ENCODE measurements at places on chromosomes 12 and 14.

DNA sequence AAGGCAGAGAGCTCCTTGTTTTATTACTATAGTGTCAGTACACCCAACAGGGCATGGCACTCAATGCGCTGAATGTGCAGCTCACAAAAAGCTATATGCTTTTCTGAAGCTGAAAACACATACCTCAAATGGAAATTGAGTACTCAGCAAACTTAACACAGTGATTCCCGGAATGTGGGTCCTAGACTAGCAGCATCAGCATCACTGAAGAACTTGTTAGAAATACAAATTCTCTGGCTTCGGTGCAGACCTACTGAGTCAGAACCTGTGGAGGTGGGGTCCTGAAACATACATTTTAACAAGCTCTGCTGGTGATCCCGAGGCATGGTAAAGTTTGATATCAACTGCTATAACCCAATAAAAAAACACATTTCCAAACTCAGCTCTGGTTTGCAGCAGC is 14.9 kb downstream of the RERG start:
- DNase-seq = no peak

GRCh38 chr12:18383203-18383602 is 121.9 kb downstream of the PIK3C2G start:
- no peak for DNase-seq

DNA sequence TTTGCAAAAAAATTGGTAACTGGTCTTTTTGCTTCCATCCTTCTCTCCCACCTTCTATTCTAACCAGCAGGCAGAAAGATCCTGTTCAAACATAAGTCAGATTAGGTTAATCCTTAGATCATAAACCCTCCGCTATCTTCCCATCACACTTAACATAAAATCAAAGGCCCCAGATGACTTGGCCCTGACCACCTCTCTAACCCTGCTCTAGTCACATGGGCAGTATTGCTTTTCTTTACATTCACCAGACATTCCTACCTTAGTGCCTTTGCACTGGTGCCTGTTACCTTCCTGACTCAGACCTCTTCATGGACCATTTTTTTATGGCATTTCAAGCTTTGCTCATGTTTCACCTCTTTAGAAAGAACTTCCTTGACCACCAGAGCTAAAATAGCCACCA is 83.5 kb downstream of the NTF3 start:
- no peak for DNase-seq

- no peak for DNase-seq
Measured at GRCh38 chr12:47768323-47768811, 4.7 kb upstream of the SLC48A1 start.

DNA sequence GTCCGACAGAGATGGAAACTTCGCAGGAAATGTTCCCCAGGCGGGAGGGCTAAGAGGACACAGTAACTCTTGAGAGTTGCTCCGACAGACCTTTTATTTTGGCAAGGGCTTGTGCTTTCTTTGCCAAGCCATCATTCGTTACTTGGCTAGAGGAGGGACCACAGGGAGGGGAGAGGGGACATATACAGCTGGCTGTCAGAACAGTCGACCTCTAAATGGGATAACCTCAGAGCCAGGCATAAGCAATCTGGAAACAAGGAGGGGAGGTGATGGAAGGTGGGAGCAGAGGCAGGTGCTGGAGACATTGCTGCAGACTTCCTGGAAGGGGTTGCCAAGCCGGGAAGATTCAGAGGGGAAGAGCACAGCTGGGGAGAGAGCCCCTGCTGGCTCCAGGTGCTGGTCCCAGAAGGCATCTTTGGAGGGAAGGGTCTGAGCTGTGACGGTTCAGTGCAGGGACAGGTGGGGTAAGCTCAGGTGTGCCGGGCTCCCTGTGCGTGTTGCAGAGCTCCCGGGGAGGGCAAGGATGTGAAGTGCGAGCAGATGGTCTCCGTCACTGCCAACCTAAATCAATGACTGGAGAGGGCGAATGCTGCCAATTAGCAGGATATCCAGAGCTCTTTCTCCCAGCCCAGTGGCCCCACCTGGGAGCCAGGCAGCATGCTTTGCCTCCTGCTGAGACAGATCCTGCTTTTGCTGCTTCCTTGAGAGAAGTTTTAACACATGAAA is 50.1 kb downstream of the CHST11 start:
- DNase-seq = no peak

DNA sequence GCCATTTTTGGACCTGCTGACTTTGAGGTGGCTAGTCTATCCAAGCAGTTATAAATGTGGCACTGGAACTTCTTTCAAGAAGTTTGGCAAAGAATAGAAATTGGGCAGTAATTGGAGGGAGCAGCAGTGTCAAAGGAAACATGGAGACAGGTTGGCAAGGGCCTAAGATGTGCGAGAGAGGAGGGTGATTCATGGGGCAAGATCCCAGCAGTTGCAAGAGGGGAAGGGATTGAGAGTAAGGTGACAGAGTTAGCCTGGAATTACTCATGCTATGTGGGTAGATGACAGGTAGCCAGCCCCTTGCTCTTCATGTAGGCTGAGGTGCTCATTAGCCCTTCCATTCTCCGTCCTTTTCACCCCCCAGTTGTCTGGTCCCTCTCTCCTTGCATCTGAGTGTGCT is 42.2 kb downstream of the FBXL14 start:
- DNase-seq = no peak

DNA sequence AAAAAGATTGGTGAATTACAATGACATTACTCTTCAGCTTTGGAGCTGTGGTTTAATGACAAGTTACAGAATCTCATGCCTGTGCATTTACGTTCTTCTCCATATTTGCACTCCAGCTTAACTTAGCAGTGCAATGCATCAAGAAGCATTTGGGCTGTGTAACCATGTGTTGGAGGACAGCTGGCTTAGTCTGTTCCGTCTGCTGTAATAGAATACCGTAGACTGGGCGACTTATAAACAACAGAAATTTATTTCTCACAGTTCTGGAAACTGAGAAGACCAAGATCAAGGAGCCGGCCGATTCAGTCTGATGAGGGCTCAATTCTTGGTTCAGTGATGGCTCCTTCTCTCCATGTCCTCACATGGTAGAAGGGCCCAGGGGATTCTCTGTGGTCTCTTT is 943.5 kb downstream of the BCL11B start:
- no peak for DNase-seq

DNA sequence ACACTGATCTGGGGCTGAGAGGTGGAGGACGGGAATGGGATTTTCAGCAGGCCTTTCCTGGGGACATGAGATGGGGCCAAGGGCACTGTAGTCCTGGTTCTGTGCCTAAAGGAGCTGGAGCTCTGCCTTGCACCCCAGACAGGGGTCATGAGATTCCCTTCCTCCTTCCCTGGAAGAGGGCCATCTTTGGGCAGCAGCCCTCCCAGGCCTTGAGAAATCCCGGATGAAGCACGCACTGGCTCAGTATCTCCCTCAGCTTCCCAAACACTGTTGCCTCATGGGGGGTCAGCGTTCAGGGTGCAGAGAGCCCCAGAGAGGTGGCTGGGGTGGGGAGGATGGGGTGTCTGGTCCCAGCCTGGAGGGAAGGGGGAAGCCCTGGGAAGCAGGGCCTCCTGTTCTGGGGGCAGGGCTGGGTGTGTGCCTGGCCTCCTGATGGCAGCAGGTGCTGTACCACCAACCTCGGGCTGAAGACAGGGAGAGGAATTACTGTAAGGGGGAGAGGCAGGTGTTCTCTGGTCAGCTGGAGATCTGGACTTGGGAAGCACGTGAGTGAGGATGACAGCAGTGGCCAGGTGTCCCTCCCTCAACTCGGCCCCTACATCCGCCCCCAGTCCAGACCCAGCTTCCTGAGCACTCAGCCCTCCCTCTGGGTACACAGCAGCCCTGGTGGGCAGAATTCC is 8.4 kb upstream of the NR4A1 start:
- DNase-seq = no peak

DNA sequence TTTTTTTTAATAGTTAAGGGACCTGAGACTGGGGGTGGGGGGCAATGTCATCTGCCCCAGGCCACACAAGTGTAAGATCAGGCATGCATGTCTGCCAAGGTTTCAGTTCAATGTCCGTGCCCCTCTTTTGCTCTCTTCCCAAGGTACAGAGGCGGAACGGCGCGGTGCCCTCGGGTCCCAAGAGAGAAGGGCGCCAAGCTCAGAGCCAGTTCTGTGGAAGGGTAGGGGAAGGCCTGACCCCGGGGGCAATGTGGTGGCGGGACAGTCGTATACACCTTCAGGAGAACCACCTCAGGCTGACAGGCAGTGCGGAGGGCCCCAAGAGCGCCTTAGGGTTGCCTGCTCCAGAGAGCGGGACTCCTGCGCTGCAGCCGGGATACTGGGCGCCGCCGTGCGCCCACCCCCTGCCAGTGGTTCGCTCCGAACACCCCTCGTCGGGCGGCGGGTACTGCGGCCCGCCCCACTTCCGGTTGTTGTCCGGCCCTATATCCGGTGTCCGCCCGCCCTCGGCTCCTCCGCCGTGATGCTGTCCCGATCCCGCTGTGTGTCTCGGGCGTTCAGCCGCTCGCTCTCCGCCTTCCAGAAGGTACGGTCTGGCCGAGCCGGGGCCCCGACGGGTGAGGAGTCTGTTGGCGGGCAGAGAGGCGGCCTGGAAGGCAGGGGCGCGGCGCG is at the start of gene DLST:
DLST (plus strand) TSS at position 486 of the 672 bp plus-strand sequence; CDS start at position 524, 38 bp downstream.
- peak; percentile 46 for DNase-seq

DNA sequence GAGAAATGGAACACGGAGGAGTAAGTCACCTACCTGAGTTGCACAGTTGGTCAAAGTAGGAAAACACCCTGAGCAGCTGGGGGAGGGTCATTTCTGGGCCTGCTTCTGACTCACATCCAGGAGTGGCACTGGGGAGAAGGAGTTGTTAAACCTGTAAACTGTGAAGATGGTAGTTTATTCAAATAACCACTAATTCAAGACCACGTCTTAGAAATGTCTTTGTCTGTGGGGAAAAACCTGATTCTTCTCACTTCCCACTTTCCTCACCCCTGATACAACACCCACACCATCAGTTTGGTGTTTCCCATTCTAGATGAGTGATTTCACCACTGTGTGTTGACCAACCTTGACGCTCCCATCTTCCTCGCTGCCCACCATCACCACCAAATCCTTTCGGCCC is 207.1 kb downstream of the ANO4 start:
- DNase-seq = no peak

GRCh38 chr14:19902409-19902808 is 18.0 kb upstream of the OR4K5 start:
- no peak for DNase-seq

- DNase-seq = no peak
Measured at GRCh38 chr14:53183611-53184010, 30.5 kb upstream of the DDHD1 start.

- no peak for DNase-seq
Measured at GRCh38 chr14:101046071-101046470, 142.5 kb upstream of the RTL1 start.

DNA sequence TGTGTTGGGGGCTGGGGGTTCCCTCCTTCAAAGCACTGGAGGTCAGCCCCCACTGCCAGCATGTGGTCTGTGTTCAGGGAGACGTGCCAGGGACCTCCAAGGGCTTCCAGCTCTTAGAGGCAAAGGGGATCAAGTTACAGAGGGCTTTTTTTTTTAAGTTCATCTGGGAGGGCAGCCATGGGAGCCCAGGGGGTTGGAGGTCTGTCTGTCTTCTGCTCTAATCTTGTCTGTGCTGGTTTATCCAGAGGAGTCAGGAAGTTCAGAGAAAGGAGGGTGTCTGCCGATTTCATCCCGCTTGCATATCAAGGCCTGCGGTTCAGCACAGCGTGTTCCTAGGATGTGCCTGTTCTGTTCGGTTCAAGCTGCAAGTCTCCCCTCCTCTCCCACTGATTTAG is 72.2 kb downstream of the TMEM132C start:
- no peak for DNase-seq

DNA sequence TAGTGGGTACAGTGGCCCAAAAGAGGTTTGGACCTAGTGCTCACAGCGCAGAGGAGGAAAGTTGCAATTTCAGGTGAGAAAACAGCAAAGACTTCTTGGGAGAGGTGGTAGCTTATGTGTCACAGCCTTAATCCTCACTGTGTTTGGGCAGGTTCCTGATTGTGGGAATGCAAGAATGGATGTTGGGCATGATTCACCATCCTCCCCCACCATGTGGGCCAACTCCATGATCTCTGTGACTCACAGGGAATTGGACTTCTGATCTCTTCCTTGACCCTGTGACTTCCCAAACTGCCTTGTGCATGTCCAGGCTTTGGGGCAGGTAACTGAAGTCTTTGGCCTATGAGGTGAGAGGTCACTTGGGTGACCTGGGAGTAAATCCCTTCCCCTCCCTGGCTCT is 1.8 kb upstream of the CHST11 start:
- no peak for DNase-seq

DNA sequence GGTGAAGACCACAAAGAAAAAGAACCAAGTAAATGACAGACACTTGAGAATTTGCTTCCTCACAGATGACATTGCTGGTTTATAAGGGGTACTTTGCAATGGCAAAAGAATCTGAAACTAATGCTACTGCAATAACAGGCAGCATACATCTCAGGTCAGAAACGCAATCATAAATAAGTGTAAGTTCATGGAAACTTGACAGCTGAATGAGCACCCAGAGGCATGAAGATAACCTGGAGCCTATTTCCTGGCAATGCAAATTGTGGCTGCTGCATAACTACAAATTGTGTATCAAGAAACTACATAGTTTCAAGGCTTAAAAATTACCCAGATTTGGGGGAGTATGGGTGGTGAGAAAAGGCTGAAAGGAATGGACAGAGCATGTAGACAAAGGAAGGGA is 8.5 kb upstream of the MYO1A start:
- DNase-seq = no peak

DNA sequence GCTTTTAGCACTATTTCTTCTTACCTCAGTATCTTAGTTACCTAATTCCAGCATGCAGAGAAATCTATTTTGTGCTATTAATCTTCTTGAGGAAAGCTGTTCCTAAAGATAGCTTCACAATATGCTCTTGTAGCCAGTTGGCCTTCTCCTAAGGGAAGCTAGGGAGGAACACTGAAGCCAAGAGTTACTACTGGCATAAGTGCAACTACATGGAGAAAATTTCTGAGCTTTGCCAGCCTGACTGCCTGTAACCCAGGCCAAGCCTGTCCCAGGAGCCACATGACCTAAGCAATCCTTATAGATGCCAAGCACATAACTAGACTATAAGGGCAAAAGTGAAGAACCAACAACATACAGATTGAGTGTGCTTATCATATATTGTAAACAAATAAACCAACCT is 890.2 kb downstream of the FLRT2 start:
- no peak for DNase-seq

DNA sequence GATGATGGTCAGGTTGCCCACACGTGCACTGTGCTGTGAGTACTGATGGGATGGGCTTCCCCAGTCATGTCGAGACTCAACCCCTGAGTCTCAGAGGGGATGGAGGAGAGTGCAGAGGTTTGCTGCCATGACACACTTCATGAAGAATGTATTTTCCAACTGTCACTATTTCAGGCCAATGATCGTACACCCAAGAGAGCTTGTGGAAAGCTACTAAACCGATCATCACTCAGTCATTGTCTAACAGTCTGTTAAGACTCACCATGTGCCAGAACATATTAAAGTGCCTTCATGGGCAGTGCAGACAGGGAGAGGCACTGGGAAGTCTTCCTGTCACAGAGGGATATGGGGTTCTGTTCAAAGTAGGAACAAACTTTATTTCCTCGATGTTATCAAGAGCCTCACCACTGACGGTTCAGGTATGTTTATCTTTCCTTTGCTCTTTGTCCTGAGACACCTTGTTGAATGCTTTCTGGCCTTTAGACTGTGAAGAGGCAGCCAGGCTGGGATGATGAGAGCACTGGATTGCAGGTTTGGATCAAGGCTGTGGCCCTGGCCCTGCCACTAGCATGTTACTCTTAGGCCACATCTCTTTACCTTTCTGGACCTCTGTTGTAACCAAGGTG is 41.6 kb upstream of the NTF3 start:
- no peak for DNase-seq

GRCh38 chr12:65184176-65184857 is 14.9 kb downstream of the LEMD3 start:
- no peak for DNase-seq

- DNase-seq = no peak
Measured at GRCh38 chr12:67826148-67826547, 163.1 kb upstream of the IFNG-AS1 start.

- no peak for DNase-seq
Measured at GRCh38 chr14:96852823-96853422, 55.7 kb downstream of the VRK1 start.
